Mesenteric fat pad (tissue), 1 donor: ENCODE measurements at places on chromosomes 5 and 9. TPM values are rescaled to one million over a fixed set of nuclear protein-coding genes. Genes with fewer than 3 reads are reported as not detected.

Gene TLR4
- total RNA-seq = 62.8 TPM

Gene CFAP157
- 0.19 TPM for total RNA-seq

Gene GALT
- 21.3 TPM for total RNA-seq

Gene LMX1B
- total RNA-seq = 0.77 TPM

Gene SOX30
- not detected for total RNA-seq

DNA sequence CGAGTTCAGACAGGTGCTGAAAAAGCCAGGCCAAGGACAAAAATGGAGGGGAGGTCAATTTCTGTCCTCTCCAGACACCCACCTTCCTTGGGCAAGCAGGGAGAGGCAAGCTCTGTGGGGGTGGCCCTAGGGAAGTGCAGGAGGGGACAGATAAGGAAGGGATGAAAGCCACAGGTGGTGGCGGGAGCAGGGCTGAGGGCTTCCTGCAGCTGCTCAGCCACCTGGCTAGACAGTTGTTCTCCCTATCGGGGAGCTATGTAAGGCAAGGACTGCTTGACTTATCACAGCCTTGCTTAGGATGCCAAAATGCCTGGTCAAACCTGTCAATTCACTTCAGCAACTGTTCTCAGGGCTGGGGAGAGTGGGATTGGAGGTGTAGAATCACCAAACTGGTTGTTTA, 266.1 kb downstream of the ZSWIM6 start:
- DNase-seq = no peak

DNA sequence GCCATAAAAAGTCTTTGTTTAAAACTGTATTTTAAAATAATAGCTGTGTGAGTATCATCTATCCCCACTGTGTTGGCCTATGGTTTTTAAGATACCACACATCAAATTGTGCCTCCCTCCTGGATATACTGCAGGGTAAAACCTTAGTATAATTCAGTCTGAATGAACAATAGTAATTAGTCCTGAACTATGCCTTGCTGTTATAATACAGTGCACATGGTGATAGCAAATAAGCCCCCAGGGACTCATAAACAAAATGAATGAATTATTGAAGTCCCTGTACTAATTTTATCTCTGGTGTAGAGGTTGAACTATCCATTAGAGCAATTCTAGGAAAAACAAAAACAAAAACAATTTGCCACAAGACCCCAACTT, 142.7 kb upstream of the ADAMTSL1 start:
- no peak for DNase-seq

DNA sequence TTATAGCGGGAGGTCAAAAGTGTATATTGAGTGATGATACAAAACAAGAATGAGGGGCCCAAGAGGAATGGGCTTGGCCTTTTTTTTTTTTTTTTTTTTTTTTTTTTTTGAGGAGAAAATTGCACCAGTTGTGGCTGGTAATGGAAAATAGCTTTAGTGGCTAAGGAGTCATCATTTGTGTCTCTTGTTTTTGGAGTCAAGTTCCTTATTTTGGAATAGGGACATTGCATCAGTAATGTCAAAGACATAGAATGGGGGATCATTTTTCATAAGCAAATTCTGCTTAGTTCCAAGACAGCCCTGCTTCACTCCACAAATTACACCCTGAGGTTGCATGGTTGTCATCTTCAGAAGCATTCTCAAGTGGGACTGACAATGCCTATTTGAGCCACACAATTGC, 137.4 kb downstream of the STK32A start:
- DNase-seq = no peak

GRCh38 chr5:133232011-133232410, 180.2 kb downstream of the HSPA4 start:
- DNase-seq = peak; percentile 43

GRCh38 chr9:76921165-76921564, 15.3 kb upstream of the PRUNE2 start:
- DNase-seq = no peak

GRCh38 chr5:10633271-10634049, 69.6 kb downstream of the ANKRD33B start:
- DNase-seq = peak; percentile 53

GRCh38 chr9:112408819-112409218, 28.9 kb downstream of the HSDL2 start:
- DNase-seq = no peak

GRCh38 chr9:115264313-115264712, 146.4 kb upstream of the TNC start:
- no peak for DNase-seq

GRCh38 chr5:32358611-32359010, 45.9 kb upstream of the MTMR12 start:
- no peak for DNase-seq

DNA sequence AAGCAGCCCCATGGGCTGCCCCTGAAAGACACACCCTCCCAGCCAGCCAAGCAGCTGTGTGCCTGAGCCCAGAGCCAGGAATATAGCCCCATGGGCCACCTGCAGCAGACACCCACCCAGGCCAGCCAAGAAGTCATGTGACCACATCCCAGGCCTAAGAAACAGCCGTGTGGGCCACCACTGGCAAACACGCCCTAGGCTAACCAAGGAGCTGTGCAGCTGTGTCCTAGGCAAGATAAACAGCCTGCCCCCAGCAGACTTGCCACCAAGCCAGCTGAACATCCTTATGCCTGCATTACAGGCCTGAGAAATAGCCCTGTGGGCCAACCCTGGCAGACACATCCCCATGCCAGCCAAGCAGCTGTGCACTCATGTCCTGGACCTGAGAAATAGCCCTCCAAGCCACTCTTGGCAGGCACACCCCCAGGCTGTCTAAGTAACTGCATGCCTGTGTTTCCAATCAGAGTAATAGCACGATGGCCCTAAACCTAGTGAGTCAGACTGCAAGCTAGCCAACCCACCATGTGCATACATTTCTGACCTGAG, 143.0 kb downstream of the ADAMTS6 start:
- no peak for DNase-seq

GRCh38 chr5:160105686-160106360, 13.4 kb downstream of the PWWP2A start:
- DNase-seq = no peak

- no peak for DNase-seq
Measured at GRCh38 chr5:82387001-82387818, 109.1 kb upstream of the RPS23 start.

DNA sequence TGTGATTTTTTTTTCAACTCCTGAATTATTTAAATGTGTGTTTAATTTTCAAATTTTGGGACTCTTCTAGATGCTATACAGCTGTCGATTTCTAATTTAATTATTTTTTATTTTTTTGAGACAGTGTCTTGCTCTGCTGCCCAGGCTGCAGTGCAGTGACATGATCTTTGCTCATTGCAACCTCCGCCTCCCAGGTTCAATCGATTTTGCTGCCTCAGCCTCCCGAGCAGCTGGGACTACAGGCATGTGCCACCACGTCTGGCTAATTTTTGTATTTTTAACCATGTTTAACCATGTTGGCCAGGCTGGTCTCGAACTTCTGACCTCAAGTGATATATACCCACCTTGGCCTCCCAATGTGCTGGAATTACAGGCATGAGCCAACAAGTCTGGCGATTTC, 28.6 kb downstream of the CSNK1G3 start:
- no peak for DNase-seq

DNA sequence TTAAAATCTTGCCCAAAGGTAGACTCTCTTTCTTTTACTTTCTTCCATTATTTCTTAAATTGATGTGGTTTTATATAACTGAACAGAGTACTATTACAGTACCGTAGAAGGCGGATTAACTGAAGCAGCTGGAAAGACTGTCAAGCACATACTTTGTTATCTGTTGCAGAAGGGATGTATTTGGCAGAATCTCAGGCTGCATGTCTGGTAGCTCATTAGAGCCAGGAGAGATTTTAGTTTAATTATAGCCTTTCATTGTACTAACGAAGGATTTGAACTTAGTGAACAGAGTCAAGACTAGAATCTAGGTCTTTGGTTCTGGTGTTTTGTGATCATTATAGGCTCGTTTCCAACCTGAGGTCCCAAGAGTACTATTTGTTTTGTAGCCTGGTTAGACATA, 20.6 kb downstream of the ZNF354C start:
- DNase-seq = no peak

GRCh38 chr5:6261668-6262067, 116.7 kb downstream of the MED10 start:
- DNase-seq = no peak

DNA sequence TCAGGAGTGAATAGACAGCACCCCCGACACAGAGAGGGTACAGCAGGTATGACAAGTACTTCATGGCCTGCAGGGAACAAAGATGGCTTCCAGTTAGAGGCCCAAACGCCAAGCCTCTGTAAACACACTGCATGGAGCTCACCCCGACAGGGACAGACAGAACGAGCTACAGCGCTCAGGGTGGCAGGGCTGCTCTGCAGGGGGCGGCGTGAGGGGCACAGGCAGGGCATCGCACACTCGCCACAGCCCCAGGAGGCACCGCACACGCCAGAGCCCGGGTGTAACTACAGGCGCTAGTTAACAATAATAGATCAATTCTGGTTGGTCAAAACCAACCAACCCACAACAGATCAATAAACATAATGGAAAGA, 21.1 kb downstream of the CLPTM1L start:
- DNase-seq = no peak

DNA sequence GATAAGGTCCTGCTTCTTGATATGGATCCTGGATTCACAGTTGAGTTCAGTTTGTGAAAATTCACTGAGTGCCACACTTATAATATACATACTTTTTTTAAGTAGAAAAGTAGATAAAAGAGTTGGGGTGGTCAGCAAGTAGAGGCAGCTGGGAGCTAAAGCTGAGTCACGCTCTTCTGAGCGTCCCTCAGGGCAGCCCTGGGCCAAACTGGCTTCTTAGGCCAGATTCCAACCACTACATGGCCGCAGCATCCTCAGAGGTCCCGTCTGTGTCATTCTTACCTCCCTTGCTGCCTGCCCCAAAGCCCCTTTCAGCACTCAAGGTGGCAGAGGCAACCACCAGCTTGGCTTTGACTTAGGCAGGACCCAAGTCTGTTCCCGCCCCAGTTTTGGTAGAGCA, 123.3 kb upstream of the TBC1D2 start:
- DNase-seq = no peak

GRCh38 chr9:6938447-6938846, 180.7 kb downstream of the KDM4C start:
- no peak for DNase-seq

GRCh38 chr9:35104586-35104985, 1.7 kb upstream of the STOML2 start:
- no peak for DNase-seq

GRCh38 chr5:139686356-139686705, 38.2 kb downstream of the CXXC5 start:
- no peak for DNase-seq

- no peak for DNase-seq
Measured at GRCh38 chr9:122393284-122393983, 22.6 kb downstream of the PTGS1 start.

GRCh38 chr9:136327304-136327974, at the start of gene GPSM1:
Gene GPSM1 (plus strand): TSS chr9:136327539. CDS start chr9:136327696, 157 bp downstream.
- no peak for DNase-seq

GRCh38 chr5:44807269-44807668, 1.5 kb upstream of the MRPS30 start:
- no peak for DNase-seq

- DNase-seq = no peak
Measured at GRCh38 chr5:117615226-117615625, 1040.6 kb upstream of the SEMA6A start.
